ENCODE measurements at places on chromosomes 16 and 17.

- no peak for DNase-seq
Measured at GRCh38 chr17:40648384-40648968, 858 bp upstream of the SMARCE1 start.

GRCh38 chr16:31006086-31006385 lies 4.4 kb downstream of the STX1B start:
- no peak for DNase-seq

DNA sequence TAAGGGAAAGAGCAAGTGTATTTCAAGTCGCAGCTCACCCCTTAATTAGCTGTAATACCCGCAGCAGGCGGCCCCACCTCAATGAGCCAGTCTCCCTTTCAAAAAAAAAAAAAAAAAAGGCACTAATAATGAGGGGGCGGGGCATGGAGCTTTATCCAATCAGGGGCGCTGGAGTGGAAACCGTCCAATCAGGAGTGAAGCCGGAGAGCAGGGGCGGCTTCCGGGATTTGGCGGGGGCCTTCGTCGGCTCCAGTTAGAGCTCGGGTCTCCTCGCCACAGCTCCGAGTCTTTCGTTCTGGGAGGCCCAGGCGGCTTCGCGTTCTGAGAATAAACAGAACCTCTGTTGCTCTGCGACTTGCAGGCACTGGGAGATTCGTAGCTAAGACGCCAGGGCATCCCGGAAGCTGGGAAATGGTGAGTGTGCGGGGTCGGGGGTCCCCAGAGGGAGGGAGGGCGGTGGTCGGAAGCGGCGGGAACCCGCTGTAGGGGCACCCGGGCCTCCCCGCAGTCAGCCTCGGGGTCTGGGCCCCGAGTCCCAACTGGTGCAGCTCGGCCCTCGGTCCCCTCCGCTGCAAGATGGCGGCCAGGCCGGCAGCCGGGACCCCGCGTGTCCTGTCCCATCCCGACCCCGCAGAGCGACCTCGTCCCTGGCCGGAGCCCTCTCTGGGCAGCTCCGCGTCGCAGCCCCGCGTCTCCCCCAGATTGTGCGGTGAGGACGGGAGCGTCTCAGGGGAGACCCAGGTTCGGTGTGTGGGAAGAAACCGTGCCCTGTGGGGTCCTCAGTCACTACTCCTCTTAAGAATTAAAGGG lies at the start of gene ZNF267:
TSS of gene ZNF267 (plus strand) at position 252 of the 810 bp plus-strand sequence. CDS start at position 412, 160 bp downstream.
- DNase-seq, result peak; percentile 91

DNA sequence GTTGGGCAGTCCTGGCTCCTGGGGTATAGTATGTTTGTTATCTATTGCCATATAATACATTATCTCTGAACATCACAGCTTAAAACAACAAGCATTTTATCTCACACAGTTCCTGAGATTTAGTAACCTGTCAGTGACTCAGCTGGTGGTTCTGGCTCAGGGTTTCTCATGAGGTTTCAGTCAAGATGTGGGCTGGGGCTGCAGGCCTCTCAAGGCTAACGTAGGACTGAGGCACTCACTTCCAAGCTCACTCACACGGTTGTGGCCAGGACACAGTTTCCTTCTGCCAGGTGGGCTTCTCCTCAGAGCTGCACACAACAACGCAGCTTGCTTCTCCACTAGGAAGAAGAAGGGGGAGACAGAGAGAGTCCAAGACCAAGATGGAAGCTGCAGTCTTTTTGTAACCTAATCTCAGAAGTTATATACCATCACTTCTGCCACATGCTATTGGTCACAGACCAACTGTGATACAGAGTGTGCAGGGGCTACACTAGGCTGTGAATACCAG lies 10.3 kb upstream of the MED13 start:
- no peak for DNase-seq

DNA sequence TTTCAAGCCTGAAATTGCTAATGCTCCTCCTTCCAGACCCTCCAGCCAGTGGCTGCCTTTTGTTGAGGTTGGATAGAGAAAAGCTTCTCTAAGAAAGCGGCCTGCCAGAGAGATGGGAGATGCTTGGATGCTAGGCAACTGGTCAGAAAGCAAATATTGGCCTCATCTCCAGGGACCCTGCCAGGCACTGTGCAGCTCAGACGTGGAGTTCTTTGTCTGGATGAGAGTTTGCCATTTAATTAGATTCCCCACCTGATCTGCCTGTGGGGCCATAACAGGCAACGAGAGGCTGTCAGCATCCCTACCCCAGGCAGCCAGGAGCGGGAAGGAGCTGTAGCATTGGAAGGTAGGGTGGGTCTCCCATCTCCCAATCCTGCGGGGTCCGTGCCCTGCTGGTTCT lies 52.7 kb downstream of the ASIC2 start:
- no peak for DNase-seq

DNA sequence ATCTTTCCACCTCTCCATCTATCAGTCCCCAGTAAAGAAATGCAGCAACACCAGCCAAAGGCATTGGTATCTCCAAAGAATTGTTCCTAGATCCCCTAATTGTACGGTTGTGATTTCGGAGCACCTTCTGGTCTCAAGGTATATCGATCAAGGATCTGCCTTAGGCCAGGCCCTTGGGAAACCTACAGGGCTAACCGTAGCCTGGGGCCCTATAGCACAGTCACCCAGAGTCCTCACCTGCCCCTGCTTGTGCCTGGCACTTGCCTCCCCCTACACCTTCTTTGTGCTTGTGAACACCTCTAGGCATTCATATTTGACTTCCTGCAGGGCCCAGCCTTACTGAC lies 16.8 kb upstream of the AURKB start:
- DNase-seq, result peak; percentile 14
